GM04504 (cell line): ENCODE measurements at places on chromosomes 13 and 19.

- DNase-seq, result peak; percentile 70
These were observed at the start of gene HSPBP1 for GRCh38 chr19:55279770-55280643. TSS of gene HSPBP1 (minus strand) at chr19:55280110. CDS start at chr19:55279608, 502 bp downstream.

GRCh38 chr13:44298314-44298713 is 75.3 kb upstream of the SERP2 start:
- no peak for DNase-seq

- no peak for DNase-seq
These were observed 3.0 kb downstream of the FAM83E start for GRCh38 chr19:48611872-48612271.

DNA sequence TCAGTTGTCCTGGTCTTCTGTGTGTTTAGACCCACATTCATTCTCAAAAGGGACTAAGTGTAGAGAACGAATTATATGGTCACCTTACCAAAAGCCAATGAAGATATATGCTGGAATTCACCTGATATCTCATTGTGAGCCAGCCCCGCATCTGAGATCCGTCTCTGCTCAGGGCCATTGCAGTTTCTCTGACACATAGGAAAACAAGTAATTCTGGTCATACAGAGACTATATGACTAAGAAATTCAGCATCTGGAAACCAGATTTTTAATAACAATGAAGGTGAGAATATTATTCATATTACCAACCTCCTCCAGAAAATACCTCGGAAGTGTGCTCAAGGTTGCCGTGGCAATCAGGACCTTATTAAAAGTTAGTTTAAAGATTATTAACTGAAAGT is 278.6 kb upstream of the EDNRB start:
- DNase-seq, result no peak

- DNase-seq, result peak; percentile 36
These were observed 1.7 kb upstream of the ANKRD10 start for GRCh38 chr13:110916301-110917142.

GRCh38 chr13:64662887-64663593 is 2567.1 kb downstream of the PCDH9 start:
- DNase-seq, result no peak
